Bronchial epithelial cell (primary cell): ENCODE measurements at places on chromosomes 7 and 10. TPM values are rescaled to one million over a fixed set of nuclear protein-coding genes. Genes with fewer than 3 reads are reported as not detected.

- no peak for DNase-seq
These were observed 17.6 kb upstream of the BHLHA15 start for GRCh38 chr7:98193474-98194180.

DNA sequence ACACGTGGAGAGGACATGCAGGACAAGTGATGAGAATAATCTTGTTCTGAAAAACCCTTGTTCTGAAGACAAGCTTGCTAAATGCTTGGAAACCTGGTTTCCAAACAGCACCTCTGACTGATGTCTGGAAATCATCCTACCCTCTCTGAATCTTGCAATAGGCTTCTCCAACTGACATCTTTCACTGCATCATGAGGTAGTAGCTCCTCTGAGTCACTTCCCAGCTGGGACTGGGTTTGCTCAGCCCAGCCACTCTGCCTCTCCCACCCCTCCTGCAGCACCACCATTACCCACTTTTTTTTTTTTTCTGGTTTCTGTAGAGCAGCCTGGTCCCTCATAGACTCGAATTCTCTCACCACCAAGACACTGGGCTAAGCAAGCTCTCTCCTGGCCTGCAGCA, 919.8 kb downstream of the GRID1 start:
- DNase-seq, result peak; percentile 6

GRCh38 chr7:116632384-116632783, 39.6 kb upstream of the MET start:
- no peak for DNase-seq

PLXNA4 gene
- under 0.01 TPM in 2 replicates for total RNA-seq
